ENCODE measurements at places on chromosomes 5 and 9.
A peak's percentile ranks its signal among the peaks of the same experiment; 100 is the strongest.

DNA sequence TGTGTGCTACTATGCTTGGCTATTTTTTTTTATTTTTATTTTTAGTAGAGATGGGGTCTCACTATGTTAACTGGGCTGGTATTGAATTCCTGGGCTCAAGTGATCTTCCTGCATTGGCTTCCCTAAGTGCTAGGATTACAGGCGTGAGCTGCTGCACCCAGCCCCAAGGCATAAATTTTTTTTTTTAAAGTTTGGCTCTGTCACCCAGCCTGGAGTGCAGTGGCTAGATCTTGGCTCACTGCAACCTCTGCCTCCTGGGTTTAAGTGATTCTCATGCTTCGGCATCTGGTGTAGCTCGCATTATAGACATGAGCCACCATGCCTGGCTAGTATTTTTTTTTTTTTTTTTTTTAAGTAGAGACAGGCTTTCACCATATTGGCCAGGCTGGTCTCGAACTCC, 70.3 kb downstream of the RAB24 start:
- DNase-seq = no peak

DNA sequence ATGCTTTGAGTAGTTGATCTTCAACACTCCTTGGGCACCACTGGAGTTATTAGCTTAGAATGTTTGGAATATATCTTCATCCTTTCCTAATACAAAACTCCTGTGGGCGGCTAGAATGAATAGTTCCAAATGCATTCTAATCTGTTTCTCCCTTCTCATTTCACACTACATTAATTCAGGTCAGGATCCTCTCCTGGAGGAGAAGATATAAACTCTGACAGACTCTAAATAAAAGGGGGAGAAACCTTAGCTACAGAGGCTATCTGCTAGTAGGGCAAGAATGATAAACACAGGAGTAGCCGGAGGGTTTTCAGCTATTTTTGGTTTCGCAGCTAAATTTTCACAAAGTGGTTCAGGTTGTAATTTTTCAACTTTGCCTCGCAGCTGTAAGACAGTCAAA, 45.2 kb upstream of the FAM240B start:
- no peak for DNase-seq

GRCh38 chr5:159163027-159163700, 46.2 kb downstream of the RNF145 start:
- no peak for DNase-seq

GRCh38 chr9:93697352-93698139, 121.2 kb downstream of the PHF2 start:
- no peak for DNase-seq

GRCh38 chr5:59038798-59039295, 456.0 kb downstream of the RAB3C start:
- no peak for DNase-seq

DNA sequence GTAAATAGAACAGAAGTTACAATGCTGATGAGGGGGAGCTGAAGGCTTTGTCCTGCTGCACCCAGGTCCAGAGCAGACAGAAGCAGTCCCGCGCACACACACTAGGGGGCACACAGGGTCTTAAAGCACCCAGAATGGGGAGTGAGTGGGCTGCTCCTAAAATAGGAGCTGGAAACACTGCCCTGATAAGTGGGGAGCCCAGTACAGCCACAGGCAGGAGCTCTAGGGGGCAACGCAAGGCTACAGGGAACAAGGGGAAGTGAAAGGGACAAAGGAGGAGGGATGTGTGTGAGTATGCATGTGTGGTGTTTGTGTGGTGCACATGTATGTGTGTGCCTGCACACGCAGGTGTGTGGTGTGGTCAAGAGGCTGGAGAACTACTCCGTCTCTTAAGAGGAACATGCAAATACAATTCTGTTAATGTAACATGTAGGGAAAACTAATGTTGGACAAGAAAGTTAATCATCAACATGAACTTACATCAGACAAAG, 191.5 kb downstream of the ROR2 start:
- DNase-seq = no peak

DNA sequence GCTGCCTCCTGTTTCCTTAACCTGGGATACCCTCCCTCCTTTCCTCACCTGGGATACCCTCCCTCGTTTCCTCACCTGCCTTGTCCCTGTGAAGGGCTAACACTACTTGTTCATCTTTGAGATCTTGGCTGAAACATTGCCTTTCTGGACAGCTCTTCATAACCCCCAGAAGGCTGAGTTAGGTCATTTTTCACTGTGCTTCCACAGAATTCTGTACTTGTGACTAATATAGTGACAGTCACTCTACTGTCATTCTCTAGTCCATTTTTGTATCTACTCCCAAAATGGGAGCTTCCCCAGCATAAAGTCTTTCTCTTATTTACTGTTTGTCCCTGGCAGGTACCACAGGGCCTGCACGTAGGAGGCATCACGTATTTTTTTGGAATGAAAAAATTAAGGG, 21.5 kb upstream of the DAB2 start:
- no peak for DNase-seq

DNA sequence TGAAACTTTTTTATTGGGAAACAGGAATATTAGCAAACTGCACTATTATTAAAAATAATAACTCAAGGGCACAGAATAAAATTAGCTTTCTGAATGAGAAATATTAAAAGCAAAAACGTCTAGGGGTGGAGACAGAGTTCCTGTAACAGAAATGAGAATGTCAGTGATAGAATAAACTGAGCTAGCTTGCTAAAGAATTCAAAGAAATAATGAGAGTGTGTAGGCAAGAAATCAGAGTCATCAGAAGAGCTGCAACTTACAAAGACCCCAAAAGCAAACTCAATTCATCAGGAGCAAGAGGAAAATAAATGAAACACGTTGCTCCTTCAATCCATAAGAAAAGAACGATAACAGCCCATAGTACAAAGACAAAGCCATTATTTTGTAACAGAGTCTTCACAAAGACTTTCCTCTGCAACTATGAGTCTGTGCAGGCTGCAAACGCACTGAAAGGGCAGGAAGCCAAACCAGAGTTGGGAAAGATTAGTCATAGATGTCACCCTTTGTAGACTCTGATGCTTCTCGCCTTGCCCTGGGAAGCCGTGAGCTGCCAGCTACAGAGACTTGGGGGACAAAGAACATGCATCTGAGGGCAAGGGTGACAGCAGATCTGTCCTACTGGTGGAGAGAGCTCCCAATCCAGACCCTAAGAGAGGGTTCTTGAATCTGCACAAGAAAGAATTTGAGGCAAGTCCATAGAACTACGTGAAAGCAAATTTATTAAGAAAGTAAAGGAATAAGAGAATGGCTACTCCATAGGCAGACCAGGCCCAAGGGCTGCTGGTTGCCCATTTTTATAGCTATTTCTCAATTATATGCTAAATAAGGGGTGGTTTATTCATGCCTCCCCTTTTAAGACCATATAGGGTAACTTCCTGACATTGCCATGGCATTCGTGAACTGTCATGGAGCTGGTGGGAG, 40.8 kb downstream of the SHC3 start:
- DNase-seq = no peak

DNA sequence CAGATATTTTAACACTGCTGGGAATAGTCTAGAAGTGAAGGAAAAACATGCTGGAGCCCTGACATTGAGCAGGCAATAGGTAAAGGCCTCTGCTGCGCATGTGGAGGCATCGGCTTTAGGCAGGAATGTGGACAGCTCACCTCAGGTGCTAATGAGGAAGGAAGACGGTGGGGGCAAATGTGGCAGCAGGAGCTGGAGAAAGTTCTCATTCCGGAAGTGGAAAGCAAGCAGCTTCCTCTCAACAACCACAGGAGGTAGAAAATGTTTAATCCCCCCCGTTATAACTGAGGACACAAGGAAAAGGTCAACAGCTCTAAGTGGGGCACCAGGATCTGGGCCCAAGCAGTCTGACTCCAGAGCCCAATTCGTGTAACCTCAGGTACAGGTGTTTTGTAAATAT, 7.6 kb upstream of the RPS14 start:
- DNase-seq = no peak

- peak; percentile 48 for DNase-seq
These were observed 157.1 kb downstream of the PBX3 start for GRCh38 chr9:125904155-125904851.

DNA sequence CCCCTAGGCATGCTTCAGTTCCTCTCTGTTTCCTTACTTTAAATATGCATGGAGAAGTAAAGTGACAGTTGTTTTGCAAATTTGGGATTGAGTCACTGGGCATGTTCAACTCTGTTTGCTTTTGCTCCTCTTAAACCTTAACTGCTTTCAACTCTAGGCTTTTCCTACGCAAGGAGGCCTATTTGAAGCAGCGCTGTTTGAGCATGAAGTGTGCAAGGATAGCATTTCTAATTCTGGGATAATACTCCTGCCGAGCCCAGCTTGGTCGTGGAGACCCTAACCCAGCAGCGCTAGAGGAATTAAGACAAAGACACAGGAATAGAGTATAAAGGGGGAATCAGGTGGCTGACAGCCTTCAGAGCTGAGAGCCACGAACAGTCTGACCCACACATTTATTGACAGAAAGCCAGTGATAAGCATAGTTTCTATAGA, 803.4 kb upstream of the CDH10 start:
- no peak for DNase-seq

GRCh38 chr5:31981361-31981945, 192.7 kb downstream of the GOLPH3 start:
- no peak for DNase-seq

DNA sequence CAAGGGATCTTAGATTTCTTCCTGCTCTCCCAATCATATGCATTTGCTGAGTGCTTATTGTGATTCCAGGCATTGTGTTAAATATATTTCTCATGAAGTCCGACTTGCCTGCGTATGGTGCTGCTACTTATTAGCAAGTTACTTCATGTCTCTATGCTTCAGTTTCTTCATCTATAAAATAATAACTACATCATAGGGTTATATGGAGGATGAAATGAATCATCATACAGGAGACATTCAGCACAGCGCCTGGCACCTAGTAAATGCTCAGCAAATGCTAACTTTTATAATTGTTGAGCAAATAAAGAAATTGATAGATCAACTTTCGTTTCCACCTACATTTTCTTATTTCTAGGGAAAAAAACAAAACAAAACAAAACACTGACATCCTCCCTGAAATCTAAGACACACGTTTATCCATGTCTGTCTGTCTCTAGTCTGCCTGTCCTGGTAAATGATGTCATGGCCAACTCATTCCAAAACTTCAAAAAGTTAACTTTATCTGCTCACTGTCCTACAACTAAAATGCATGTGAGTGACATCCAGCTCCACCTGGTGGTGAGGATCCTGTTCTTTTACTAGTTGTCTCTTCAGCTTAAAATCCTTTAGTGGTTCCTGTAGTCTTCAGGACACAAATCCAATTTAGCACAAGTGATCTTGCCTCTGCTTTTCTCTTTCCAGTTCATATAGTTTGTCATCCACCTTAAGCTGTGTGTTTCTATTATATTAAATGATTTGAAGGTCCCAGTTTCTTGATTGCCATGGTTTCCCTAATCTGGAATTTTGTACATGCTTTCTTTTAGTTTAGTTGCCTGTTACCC, 27.7 kb downstream of the PPP3R2 start:
- no peak for DNase-seq

- DNase-seq = peak; percentile 55
These were observed 30.6 kb upstream of the COL5A1 start for GRCh38 chr9:134611046-134611445.

GRCh38 chr5:133895979-133896845, 72.2 kb downstream of the C5orf15 start:
- DNase-seq = no peak

GRCh38 chr5:76585783-76586217, 37.4 kb downstream of the F2RL2 start:
- DNase-seq = no peak

DNA sequence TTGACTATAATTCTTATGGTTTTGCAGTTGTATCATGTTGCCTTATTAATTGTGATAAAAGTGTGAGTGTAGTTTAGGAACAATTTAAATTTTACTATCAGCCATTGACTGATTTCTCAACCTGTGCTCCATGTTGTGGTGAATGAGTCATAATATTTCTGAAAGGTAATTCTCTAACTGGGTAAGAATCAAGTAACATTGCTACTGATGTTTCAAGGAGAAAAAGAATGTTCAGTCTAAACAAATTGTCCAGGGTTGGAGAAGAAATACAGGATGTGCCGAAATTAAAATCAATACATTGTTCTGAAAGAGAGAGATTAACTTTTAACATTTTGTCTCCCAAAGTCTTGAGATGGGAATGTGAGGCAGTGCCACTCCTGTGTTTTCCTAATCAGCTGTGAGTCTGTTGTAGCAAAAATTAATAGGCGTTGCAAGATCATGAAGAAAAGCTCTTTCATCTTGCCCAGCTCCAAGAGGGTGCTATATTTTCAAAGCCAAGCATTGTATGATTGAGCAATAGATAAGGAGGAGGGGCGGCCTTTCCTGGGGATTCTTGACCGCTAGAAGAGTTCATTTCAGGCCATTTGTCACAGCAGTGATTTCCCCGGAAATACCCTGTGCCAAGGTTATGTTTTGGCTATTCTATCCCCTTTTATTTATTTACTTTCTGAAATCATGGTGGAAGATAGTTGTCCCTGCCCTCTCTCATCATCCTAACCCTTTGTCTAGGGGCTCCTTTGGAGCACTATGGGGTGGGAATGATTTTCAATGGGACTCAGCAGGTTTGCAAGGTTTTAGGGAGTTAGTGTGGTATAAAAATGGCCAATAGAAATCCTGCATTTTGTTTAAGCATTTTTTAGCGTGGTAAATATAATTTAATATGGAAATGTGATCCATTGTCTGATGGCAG, 151.6 kb downstream of the FOCAD start:
- DNase-seq = no peak

- DNase-seq = peak; percentile 13
These were observed 333.7 kb downstream of the ELAVL2 start for GRCh38 chr9:23492126-23493002.

DNA sequence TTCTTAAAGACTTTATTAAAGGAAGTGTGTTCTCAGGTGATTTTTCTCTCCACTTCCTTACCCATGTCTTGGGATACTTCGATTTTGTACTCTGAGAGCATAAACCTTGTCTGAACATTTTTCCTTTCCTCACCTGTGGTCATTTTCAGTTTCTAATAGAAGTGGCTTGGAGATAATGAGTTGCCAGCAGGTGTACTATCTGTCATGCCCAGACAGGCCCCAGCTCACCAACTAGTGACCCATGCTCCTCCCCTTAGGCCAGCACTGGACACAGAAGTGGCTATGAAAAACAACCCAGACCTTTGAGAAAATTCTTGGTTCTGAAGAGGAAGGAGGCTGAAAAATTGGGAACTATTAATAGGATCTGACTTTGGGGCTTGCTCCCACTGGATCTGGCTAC, 49.2 kb upstream of the SMIM32 start:
- DNase-seq = no peak

DNA sequence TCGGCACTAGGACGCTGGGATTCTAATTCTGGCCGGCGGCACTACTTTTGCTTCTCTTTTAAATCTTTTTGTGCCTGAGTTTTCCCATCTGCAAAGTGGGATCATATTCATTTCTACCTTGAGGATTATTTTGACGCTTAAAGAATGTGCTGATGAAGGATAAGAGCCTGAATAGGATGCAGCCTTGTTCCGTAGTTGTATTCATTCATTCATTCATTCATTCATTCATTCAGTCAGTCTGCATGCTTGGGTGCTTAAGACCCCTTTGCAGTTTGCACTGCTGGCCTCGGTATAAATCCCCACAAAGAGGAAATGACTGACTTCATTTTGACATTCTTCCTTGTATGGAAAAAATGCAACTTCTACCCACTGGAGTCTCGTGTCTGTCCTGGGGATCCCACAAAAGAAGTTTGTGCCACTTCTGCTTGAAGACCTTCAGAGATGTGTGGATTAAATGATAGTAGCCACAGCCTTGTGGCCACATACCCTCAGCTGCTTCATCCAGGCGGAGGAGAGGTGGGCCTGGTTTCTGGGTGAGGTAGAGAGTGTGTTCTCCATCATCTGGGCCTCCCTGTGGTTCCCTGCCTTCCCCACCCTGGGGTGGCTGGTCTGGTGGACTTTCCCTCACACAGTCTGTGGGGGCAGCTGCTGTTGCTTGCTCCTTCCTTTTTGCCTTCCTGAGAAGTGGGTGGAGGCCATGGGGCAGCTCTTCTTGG, 62.6 kb downstream of the PPARGC1B start:
- DNase-seq = no peak

- DNase-seq = peak; percentile 40
These were observed at the start of gene GALNT12 for GRCh38 chr9:98807070-98807813. Gene GALNT12 (plus strand): TSS chr9:98807670. CDS start chr9:98807699, 29 bp downstream.
